Stimulated activated CD4-positive, alpha-beta T cell treated with anti-CD3 and anti-CD28 coated beads, Interleukin-12 subunit alpha, Interleukin-12 subunit beta, amount 100 ng/mL, for 48 hours (primary cell): ENCODE measurements at places on chromosomes 1 and 21.

DNA sequence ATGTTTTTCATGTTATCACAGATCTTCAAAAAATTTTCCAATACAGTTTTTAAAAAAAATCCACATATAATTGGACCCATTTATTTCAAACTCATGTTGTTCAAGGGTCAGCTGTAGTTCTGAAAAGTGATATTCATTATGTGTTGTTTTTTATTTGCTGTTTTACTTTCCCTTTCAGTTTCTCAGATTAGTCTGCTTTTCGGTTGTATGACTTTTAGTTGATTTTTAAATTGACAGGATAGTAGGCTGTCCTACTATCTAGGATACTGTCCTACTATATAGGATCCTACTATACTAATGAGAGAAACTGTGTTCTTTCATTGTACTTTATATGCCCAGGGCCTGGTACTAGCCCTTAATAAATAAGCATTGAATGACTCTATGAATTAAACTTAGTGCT is 33.6 kb upstream of the GPR52 start:
- DNase-seq = no peak

GRCh38 chr1:8844501-8845006 is 27.1 kb upstream of the RERE start:
- DNase-seq = no peak

- DNase-seq = no peak
Measured at GRCh38 chr1:160108888-160109662, 6.5 kb upstream of the ATP1A2 start.

DNA sequence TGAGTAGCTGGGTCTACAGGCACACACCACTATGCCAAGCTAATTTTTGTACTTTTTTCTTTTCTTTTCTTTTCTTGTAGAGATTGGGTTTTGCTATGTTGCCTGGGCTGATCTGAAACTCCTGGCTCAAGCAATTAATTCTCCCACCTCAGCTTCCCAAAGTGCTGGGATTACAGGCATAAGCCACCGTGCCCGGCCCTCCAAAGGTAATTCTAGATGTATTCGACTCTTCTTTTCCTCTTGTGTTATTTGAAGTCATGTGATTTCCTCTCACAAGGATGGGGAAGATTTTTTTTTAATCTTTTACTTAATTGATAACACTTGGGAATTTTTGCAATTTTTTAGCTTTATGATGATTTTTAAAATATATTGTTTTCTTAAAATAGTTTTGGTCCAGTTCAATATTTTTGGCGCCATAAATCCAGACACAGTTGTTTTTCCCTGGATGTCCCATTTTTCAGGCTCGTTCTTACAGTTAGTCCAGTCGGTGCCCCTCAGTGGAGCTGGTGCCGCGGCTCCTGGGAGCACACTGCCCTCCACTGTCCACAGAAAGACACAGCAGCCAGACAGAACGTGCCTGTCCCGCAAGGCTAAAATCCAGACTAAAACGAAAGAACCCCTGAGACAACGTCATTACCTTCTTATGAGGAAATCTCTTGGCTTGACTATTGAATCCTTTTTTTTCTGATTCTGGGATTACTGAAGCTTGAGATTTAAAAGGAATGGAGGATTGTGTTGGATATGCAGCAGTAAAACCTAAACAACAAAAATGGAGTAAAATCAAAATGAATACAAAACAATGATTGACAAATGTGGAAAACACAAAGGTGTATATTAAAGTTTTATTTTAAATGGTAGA is 22.4 kb downstream of the STPG1 start:
- peak; percentile 56 for DNase-seq

GRCh38 chr1:59057796-59058195 is 239.1 kb upstream of the FGGY start:
- no peak for DNase-seq

GRCh38 chr1:229170274-229170673 is 100.6 kb upstream of the RAB4A start:
- DNase-seq = no peak

- no peak for DNase-seq
Measured at GRCh38 chr1:204462229-204462561, 32.4 kb downstream of the PIK3C2B start.

DNA sequence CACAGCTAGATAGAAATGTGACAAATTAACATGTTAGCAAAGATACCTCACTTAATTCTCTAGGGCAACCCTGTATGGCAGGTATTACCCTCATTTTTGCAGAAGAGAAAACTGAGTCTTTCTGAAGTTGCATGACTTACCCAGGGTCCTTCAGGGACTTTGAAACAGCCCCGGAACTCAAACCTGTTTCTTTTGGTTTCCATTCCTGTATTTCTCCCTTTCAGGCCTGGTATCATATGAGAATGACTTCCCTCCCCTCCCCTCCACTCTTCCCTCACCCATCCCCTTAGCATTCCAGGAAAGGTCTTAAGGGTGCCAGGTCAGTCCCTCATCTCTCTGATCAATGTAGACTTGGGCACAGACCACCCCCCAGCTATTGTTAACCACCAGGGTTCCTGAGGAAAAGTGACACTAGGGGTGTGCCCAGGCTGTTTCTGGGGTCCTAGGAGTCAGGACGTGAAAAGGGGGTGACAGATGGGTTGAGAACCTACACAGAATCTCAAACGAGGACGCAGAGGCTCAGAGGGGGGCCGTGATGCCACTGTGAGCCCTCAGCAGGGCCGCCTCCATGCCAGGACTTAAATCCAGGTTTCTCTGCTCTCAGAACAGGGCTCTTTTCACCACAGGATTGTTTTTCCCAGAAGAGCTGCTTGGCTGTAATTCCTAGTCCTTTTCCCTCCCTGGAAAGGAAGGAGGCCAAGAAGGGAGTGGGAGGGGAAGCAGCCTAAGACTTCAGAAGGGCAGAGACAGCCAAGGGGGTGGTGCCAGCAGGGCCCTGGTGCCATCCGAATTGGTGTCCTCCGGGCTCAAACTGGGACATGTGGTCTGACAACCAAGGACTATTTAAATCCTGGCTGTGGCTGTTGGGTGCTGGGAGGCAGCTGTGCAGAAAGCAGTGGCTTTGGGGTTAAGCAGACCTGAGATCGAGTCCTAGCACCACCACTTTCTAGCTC is 2.1 kb upstream of the WASF2 start:
- no peak for DNase-seq

DNA sequence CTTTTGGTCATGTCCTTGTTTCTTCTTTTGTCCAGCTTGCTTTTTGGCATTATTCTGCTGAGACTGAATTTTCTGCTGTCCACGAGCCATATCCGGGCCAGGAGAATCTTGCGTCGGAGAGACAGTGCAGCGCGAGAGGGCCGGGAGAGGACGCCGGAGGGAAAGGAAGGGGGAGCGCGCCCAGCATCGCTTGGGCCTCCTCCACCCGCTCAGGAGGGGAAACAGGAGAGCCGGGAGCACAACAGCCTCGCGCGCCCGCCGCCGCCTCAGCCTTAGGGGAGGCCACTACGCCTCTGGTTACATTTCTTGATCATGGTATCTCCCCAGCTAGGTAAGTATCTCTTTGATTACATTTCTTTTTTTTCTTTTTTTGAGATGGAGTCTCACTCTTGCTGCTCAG is 7.4 kb upstream of the DEGS1 start:
- DNase-seq = no peak

GRCh38 chr1:17523321-17524041 is 16.0 kb upstream of the ARHGEF10L start:
- DNase-seq = no peak

DNA sequence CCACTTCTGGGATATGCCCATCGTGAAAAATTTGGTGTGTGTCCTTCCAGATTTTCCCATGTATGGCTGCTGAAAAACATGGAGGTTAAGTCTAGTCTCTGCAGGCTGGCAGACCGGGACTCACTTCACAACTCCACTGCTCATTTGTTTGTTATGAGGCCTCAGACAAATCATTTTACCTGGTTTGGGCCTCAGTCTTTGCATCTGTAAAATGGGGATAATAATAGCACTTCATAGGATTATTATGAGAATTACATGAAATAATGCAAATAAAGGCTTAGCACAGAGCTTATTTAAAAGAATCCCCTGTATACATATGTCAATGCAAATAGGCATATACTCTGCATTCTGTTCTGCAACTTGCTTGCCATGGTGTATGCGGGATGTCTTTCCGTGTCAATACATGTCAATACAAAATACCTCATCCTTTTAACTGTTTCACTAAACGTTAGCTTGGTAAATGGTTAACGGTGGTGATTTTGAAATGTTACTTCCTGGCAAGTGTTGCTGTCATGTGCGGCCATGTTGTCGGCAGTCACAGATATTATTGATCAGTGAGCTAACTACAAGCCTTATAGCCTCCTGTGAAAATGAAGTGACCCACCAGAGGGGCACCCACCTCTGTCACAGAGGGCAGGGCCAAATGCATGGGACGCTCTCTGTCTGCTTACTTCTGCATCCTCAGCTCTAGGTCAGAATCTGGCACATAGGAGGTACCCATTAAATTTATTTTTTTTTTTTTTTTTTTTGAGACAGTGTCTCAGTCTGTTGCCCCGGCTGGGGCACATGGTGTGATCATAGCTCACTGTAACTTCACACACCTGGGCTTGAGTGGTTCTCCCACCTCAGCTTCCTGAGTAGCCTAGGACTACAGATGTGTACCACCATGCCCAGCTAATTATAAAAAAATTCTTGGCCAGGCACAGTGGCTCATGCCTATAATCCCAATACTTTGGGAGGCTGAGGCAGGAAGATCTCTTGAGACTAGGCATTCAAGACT is 4.3 kb downstream of the LCK start:
- no peak for DNase-seq

- DNase-seq = no peak
Measured at GRCh38 chr1:70674941-70675685, 264.0 kb downstream of the CTH start.

GRCh38 chr1:26500488-26501175 is 28.4 kb downstream of the HMGN2 start:
- DNase-seq = peak; percentile 84

DNA sequence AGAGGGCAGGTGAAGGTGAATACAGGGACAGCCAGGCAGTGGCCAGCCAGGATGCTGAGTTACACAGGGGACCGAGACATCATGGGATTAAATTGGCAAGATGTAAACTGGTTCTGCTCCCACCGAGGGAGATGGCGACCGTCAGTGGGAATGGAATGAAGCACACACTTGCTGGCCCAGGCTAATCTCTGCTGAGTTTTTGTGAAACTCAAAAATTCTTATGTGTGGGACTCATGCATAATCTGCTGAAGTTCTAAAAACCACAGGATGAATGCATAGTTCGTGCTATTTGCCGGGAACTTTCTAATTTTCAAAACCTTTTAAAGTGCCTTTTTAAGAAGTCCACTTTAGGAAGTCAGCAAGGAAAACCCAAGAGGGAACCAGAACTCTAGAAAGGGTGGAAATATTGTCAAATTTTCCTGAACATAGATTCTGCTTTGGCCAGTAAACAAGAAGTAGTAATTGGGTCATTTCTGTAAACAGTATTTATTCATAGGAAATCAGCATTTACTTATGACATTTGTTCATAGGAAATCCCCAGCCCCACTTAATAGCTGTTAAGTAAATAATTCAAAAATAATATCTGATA is 85.4 kb upstream of the ROR1 start:
- DNase-seq = no peak

- DNase-seq = no peak
Measured at GRCh38 chr21:35743571-35743970, 316.8 kb downstream of the SETD4 start.

GRCh38 chr1:195790514-195791168 is 817.6 kb downstream of the KCNT2 start:
- DNase-seq = no peak

DNA sequence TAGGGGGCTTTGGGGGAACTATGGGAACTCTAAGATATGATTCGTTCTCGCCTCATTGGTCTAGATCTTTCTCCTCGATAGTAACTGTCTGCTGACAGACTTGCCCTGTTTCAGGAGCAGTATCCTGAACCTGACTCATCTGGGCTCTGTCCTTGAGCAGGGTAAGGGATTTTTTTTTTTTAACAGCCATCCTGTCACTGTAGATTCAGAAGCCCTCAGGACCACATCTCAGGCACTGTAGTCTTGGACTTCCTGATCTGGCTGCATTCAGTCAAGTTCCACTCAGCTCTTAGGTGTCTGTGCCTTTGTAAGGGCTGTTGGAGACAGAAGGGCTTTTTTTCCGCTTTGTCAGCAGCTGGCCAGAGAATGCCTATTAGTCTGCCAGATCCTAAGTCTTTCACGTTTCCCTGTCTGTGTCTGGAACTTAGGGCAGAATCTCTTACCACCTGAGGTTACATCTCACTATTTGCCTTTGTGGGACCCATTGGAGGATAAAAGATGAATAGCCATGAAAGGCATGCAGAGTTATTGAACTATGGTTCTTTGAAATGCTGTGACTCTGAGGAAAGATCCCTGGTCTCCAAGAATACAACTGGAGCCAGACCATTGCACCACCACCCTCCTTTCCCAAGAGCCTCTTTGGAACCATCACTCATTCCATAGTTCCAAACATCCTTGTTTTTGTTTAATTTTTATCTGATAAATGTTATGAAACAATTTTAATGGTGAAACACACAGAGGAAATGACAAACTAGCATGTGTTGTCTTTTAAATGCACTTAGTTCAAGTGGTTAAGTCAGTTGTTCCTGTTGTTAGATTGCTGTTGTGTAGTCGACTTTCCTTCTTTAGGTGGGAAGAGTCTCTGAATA is 49.7 kb upstream of the MACF1 start:
- DNase-seq = no peak

GRCh38 chr21:45481566-45481965 is 60.7 kb downstream of the SLC19A1 start:
- DNase-seq = no peak

DNA sequence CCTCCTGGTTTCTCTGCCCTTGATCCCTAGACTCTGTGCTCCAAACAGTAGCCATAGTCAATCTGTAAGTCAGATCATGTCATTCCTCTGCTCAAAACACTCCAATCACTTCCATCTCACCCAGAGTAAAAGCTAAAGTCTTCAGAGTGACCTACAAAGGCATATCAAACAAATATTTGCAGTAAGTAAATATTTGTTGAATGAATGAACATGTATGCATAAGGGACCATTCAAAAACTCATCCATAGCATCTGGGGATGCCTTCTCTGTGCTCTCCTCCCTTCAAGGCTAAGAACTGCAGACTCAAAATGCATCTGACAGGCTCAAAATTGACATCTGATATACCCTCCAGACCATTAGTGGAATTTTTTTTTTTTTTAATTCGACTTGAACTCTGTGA is 18.1 kb upstream of the AK5 start:
- DNase-seq = no peak

- DNase-seq = no peak
Measured at GRCh38 chr1:150302338-150302737, 8.7 kb downstream of the MRPS21 start.

- DNase-seq = no peak
Measured at GRCh38 chr1:155929057-155929456, 5.2 kb downstream of the KHDC4 start.
